LNCaP clone FGC (cell line): ENCODE measurements at places on chromosomes 12 and 14.

- no peak for DNase-seq
Observed at GRCh38 chr14:21874167-21874566, 200.5 kb upstream of the OR4E1 start.

GRCh38 chr14:69044965-69045555, 66.0 kb upstream of the ACTN1 start:
- DNase-seq = no peak

DNA sequence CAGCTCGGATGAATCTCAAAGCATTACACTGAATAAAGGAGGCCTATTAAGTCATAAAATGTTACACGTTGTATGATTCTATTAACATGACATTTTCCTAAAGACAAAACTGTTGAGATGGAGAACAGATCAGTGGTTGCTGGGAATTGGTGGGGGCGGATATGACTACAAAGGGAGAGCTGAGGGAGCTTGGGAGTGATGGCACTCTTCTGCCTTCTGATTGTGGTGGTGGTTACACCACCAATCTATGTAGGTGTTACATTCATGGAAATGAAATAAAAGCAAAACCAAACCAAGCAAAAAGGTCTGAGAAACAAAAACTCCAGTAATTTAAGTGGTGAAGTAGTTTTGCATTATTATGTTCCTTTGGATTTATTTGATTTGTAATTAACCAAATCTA, 16.4 kb upstream of the EVL start:
- DNase-seq = no peak

- no peak for DNase-seq
Observed at GRCh38 chr14:58801086-58801485, 163.3 kb downstream of the DACT1 start.

DNA sequence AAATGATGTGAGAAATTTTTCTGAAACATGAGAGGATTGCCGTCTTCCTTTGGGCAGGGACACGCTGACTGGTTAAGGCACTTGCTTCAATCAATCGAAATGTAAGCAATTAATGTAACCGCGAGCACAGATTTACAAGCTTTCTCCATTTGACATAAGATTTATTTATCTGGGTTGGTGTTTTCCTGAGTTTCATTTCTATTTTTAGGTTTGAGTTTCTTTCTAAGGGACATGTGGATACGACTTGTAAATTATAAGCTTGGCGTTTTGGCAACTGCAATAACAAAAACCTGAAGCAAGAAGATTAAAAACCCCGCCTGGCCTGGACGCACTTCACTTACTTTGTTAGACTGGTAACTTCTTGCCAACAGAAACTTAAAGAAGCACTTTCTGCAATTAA, 20.3 kb upstream of the SINHCAF start:
- no peak for DNase-seq

DNA sequence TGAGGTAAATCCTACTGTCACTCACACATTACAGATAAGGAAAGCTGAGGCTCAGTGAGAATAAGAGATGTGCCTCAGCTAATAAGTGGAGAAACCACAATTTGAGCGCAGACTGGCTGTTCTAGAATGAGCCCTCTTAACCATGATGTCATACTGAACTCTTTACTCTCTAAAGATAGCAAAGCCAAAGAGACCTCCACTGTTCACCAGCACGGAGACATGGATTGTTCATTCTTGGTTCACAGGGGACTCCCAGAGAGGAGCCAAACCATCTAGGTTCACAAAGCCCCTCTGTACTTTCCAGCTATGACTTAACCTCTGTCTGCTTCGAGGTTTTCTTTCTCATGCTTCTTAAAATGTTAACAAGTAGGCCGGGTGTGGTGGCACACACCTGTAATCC, 32.7 kb upstream of the YARS2 start:
- no peak for DNase-seq

DNA sequence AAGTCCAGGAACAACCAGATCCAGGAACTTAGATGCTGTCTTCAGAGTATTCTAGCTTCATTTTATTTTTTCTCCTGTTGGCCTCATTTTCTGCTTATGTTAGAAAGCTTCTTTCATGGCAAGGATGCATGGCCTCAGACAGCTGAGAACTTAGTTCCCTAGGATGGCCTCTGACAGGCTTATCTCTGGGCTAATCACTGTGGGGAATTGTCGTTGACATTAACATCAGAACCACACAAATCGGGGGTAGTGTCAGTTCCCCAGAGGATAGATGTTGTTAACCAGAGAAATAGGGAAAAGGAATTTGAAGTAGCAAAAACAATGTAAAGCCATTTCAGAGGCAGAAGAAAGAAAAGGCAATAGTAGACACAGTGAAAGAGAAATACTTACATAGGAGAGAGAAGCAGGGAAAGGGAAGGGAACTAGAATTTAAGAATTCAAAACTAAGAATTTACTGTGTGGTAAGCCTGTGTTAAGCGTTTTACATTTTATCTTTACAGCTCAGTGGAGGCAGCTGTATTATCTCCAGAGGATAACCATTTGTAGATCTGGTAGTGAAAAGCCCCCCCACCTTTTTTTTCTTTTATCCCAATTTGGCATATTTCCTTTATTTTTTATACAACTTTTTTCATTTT, 21.8 kb downstream of the FUT8 start:
- DNase-seq = no peak

- no peak for DNase-seq
Observed at GRCh38 chr12:124695861-124696260, 128.4 kb upstream of the NCOR2 start.

DNA sequence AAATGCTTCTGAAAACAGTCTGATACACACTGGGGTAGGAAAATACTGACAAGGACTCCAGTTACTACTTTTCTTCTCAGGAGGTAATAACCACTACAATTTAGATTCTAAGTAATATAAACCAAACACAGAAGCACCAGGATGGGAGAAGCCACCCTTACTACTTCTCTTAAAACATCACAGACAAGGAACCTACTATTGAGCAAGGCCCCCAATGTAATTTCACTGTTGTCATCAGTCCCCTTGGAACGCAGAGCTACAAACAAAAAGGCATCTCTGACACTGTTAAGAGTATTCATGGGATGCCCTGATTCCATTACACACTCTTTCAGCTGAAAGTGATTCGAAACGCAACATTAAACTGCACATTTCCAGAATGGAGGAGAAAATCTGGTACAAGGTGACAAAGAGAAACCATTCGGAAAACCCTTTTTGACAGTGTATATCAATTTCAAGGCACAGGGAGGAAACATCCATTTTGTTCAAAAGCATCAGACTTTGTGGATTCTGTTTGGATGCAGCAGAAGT, 185.9 kb downstream of the PPM1H start:
- DNase-seq = no peak

- DNase-seq = no peak
Observed at GRCh38 chr14:37165794-37166193, 6.6 kb downstream of the SLC25A21 start.

DNA sequence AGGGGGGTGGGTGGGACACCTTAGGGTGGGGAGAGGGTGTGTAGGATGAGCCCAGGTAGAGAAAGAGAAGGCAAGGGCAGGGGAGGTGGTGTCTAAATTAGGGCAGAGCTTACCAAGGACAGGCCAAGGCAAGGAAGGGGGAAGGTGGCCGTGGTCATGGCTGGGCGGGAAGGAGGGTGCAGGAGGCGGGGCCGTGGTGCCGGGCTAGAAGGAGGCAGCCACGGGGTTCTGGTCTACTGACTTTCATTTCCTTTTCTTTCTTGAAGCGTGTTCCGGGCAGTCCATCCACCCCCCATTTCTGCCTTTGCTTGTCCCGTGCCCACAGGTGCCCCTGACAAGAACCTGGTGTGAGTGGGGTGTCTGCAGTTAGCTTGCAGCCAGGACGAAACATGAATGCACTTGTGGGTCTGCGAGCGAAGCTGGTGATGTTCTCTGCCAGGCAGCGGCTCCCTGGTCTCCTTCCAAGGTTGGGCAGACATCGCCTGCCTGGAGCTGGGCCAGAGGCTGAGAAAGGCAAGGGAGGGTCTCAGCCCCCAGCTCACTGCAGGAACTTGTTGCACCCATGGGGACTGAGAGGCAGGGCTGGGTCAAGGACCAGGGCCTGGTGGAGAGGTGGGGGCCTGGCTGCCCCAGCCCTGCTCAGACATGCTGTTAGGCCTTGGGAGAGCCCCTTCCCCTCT, 58.2 kb downstream of the KIF26A start:
- no peak for DNase-seq

- DNase-seq = no peak
Observed at GRCh38 chr12:124560146-124560890, 7.1 kb downstream of the NCOR2 start.

GRCh38 chr14:51663783-51664326, 12.1 kb downstream of the FRMD6 start:
- no peak for DNase-seq

- no peak for DNase-seq
Observed at GRCh38 chr12:67681941-67682620, 33.5 kb downstream of the DYRK2 start.

- no peak for DNase-seq
Observed at GRCh38 chr12:26239852-26240815, 44.8 kb downstream of the SSPN start.

GRCh38 chr12:10130042-10130441, at the start of gene CLEC7A:
Gene CLEC7A (minus strand): TSS chr12:10130199. CDS start chr12:10130082, 117 bp downstream.
- DNase-seq = peak; percentile 28

GRCh38 chr14:75084513-75084912, 15.1 kb downstream of the ZC2HC1C start:
- DNase-seq = no peak

DNA sequence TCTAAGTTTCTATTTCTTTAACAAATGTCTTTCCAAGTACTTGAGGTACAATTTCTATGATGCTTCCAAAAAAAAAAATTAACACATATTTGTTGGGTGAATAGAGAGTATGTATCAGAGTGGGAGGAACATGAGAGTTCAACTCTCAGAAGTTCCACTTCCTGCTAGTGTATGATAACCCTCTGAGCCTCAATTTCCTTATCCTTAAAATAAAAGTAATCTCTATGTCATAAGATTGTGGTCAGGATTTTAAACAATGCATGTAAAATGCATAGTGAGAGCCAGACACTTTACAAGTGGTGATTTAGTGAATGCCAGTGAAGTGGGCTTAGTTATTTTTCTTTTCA, 270.3 kb upstream of the AMIGO2 start:
- DNase-seq = no peak

DNA sequence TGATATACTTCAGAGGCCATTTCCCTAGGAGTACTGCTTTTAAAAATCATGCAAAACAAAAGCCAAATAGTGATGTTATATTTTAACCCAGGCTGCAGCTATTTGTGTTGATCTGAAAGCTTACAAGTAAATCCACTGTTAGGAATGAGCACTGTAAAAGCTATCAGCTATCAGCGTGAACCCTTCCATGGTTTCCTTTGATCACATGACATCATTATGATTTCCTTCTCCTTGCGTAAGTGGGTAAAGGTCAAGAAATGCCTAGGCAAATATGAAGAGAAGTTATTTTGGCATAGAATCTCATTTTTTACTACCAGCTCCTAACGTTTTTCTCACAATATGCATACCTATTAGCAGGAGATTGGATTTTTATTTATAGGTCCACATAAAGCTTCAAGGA, 48.6 kb upstream of the CATSPERB start:
- peak; percentile 27 for DNase-seq

GRCh38 chr14:30587141-30587540, 28.2 kb downstream of the G2E3 start:
- no peak for DNase-seq

DNA sequence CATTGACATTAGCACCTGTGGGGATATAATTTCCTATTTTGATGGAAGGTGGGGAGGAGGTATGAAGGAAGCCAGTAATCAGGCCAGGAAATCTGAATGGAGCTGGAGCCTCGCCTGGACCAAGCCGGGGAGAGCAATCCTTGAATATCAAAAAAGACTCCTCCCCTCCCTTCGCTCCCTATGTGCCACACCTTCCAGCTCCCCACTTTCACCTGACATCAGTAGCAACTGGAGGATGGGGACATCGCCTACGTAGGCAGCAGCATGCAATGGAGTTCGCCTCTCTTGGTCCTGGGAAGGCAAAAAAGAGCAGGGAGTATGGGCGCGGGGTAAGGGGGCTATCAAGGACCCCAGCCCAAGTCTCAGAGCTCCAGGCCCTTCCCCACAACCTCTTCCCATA, 1.1 kb downstream of the ANKRD52 start:
- no peak for DNase-seq

DNA sequence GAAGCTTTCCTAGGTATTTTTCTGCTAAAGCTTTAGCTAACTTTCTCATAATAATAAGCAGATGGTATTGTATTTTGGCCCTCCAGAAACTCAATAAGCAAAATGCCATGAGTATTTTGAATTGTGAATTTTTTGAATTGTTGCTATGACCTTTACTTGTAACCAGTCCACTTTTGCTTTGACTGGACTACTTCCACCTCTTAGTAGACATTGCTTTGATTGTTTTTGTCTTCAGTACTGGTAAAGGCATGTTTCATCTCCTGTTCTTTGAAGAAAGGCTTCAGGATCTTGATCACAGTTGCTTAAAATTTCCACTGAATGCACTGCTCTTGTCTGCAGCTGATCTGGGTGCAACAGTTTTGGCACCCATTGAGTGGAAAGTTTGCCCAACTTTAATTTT, 102.3 kb downstream of the TRMT5 start:
- no peak for DNase-seq

GRCh38 chr12:89469361-89469760, 55.2 kb downstream of the GALNT4 start:
- DNase-seq = no peak

- no peak for DNase-seq
Observed at GRCh38 chr14:63295231-63295685, 23.5 kb downstream of the GPHB5 start.

DNA sequence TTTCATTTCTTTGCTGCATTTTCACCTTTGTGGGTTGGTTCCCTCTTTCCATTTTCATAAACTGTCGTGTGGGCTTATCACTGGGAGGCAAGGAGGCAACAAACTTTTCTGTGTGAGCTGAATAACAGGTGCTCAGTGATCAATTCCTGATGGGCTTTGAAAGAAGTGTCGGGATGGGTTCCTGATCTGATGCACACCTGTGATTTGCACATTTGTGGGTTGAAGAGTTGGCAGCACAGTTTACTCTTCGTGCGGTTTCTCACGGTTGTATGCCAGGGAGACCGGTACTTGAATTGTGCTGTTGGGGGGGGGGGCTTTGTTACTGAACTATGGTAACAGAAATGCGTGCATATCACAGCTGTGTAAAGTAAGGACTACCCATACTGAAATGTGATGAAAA, 16.0 kb upstream of the ASPG start:
- no peak for DNase-seq

DNA sequence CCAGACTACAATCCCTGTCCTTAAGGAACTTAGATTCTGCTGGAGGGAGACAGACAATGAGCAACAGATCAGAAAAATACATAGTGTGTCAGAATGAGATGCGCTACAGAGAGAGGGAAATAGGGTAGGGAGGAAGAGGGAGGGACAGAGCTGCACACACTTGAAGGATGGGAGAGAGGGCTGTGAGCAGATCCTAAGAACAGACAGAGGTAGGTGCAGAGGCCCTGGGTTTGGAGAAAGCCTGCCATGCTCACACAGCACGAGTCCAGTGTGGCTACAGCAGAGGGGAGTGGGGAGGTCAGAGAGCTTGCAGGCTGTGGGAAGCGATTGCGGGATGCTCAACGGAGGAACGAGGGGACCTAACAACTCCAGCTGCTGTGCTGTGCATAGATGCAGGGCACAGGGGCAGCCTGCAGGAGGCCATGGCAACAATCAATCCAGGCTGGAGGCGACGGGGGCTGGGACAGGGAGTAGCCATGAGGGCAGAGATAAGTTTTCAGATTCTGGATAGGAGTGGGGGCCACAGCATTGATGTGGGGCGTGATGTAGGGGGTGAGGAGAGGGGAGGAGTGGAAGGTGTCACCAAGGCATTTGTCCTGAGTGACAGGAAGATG, 20.7 kb downstream of the FAIM2 start:
- DNase-seq = no peak
